Hematopoietic multipotent progenitor cell treated with erythropoietin and hydrocortisone succinate and interleukin-3 and kit ligand, for 17 days (in vitro differentiated cells): ENCODE measurements at places on chromosomes 3 and 15.

DNA sequence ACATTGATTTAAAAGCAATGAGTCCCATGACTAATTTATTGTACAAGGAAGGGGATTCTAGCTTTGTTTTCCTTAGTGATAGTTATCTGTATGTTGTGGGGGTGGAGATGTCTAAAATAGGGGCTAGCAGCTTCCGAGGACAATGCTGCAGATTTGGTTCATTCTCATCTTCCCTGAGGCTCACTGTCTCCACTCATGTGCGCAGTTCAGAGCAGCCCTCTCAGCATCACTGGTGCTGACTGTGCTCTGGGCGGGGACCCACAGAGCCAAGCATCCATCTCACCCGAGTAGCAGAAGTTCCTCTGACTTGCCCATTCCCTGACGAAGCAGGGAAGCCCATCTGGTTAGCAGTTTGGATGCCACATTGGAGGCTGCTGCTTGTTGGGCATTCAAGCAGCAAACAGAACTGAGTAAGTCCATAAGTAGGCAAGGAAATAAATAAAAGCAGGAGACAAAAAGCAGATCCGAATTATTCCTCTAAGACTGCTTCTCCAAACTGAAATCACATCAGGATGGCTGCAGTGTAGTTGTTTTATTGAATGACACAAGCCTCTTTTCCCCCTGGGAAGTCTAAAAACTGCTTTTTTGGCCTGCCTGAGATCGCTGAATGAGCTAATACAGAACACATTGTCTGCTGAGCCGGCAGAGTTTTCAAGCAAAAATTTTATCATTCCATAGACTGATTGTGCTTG is 27.5 kb downstream of the RARB start:
- DNase-seq = no peak

GRCh38 chr3:72231439-72232196 is 446.7 kb upstream of the PROK2 start:
- DNase-seq = no peak

DNA sequence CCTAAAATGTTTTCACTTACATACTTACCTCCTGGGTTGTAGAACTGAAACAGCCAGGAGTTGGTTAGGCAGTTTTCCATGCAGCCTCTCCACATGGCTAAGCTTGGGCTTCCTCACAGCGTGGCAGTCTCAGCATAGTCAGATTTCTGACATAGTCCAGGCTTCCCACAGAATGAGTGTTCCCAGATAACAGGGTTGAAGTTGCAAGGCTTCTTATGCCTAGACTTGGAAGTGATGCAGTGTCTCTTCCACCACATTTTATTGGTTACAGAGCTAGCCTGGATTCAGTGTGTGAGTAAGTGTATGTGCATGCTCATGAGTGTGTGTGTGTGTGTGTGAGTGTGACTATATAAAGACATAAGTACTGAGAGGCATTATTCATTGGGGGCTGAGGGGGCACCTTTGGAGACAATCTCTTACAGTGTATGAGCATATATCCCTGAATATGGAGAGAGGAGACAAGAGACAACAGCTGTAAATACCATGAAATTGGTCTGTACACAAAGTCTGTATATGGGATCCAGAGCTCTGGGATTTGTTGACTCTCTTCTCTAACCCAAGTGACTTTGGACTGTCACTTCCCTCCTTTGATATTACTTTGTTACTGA is 78.1 kb downstream of the ZNF621 start:
- DNase-seq = no peak

DNA sequence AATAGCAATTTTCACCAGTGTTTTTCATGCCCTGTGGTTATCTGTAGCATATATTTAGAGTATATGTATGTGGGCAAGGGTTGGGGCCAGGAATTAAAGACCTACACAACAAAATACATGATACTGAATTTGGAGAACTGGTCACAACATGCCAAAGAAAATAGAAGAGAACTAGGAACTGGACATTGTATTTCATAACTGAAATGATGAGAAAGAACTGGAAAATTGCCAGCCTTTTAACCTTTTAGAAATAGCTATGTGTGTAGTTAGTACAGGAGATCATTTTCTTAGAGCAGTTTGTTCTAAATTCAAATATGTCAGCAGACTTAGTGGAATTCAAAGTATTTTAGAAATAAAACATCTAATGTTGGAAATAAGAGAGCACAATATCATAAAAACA is 227.1 kb upstream of the CGNL1 start:
- DNase-seq = no peak

- no peak for DNase-seq
Measured at GRCh38 chr3:160977773-160978172, 127.4 kb downstream of the B3GALNT1 start.

GRCh38 chr15:48472756-48473155 is 141.5 kb downstream of the DUT start:
- no peak for DNase-seq

- DNase-seq = peak; percentile 28
Measured at GRCh38 chr3:136305879-136306278, 55.7 kb downstream of the PCCB start.

- DNase-seq = no peak
Measured at GRCh38 chr15:64105113-64105704, 9.4 kb downstream of the SNX1 start.

- no peak for DNase-seq
Measured at GRCh38 chr15:70154718-70155347, 57.1 kb upstream of the TLE3 start.

- DNase-seq = no peak
Measured at GRCh38 chr3:119652306-119653033, 7.9 kb downstream of the POPDC2 start.

- no peak for DNase-seq
Measured at GRCh38 chr15:25737218-25737643, 125.9 kb downstream of the ATP10A start.

DNA sequence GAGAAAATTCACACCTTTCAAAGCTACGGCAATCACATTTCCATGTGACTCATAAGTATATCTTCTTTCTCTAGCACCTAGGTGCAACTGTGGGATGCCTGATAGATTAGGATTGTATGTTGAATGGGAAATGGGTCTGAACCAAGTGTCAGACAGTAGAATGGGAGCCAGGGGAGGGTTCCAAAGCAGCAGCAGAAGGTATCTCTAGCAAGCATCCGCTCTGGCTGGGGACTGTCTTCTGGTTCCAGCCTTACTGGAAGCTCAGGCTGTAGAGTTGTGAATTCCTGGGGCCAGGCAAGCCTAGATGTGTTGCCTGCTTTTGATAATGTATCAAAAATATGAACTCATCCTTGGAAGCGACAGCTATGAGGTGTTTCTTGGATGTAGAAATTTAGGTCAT is 2.1 kb upstream of the CHL1 start:
- no peak for DNase-seq

GRCh38 chr15:88658972-88659931 is 20.4 kb downstream of the ISG20 start:
- no peak for DNase-seq

DNA sequence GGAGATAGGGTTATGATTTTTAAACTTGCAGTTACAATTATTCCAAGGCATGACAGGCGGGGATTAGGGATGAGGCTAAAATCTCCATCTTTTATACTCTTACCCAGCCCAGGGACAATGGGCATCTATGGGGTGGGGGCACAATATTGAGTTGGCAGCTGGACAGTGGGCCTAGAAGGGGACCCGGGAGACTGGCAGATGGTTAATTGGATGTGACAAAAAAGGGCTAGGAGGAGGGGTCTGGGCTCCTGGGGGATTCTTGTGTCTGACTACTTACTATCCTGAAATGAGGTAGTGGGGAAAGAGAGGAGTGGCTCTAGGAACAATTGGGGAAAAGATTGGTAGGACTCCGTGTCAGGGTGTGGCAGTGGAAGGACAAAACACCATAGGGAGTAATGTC is 53.0 kb upstream of the ROPN1 start:
- no peak for DNase-seq

DNA sequence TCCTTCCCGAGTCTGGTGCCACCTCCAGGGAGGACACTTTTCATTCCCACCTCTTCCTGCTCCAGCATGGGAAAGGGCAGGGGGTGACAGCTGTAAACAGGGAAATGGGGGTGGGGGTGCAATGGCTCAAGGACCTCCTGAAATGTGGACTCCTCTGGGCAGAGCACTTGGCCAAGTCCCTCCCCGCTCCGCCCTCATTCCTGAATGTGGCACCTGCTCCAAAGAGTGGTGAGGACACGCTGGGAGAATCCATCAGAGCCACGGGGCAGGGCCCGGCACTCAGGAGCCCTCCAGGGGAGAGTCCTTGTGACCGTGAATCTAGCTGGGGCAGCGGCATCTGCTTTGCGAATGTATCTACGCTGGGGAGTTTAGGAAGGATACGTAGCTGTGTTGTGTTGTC is 11.1 kb upstream of the LINGO1 start:
- DNase-seq = no peak

DNA sequence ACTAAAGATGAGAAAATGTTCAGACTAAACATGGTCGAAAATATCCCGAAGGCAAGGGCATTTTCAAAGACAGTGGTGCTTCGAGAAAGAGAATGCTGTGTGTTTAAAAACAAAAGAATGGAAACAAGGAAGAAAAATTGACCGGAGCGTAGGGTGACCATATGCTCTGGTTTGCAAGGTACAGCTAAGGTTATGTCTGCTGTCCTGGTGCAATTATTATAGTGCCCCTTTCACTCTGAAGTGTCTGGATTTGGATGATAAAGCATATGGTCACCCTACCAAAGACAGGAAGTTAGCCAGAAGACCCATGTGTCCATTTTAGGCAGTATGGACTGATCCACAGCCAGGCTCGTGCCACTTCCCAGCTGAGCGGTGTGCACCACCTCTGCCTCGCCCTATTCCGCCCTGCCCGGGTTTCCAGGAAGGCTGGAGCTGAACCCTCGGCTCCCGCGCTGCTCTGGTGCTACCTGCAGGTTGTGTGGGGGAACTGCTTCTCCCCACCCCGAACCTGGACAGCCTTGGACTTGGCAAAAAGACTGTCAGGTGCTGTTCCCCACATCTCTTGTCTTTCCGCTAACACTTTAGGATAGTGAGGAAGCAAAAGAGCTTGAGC is 25.2 kb downstream of the GOLGA6D start:
- no peak for DNase-seq

DNA sequence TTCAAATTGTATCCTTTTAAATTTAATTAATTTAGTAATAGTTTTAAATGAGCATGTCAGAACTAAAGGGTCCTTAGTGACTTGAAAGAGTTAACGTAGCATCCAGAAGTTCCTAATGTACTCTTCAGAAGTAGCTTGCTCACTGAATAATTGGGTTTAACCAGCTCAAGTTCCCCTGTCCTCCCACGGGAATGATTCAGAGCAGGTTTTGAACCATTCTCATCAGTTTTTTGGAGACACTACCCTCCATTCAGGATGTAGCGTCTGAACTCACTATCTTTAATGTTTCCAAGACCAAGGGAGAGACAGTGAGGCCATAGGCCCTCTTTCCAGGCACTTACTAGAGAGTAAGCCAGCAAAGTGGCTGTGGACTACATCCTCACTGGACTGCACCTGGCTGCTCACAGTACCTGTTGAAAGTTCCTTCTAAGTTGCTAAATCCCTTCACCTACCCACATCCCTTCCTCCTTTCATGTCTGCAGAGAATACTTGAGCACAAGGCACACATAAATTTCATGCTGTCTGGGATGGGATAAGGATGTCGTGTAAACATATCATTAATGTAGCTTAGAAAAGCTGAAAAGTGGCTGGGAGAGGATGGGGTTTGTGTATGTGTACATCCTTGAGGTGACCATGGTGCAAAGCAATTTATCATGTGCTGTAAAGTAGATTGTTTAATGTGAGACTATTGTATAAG is 146.3 kb downstream of the PLCL2 start:
- no peak for DNase-seq

DNA sequence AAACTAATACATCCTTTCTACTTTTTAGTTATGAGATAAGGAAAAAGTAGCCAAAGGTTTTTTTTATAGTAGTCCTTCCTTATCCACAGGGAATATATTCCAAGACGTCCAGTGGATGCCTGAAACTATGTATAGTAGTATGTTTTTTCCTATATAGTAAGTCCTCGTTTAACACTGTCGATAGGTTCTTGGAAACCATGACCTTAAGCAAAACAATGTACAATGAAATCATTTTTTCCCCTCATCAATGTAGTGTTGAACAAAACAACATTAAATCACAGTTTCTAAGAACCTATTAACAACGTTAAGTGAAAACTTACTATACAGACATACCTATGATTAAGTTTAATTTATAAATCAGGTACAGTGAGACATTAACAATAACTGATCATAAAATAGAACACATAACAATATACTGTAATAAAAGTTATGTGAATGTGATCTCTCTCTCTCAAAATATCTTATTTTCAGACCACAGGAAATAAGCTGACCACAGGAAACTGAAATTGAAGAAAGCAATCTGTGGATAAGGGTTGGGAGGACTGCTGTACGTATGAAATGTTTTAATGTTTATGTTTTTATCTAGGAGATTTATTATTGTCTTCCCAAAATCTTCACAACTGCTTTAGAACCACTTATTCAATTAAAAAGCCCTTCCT is 20.6 kb downstream of the COPS2 start:
- no peak for DNase-seq

DNA sequence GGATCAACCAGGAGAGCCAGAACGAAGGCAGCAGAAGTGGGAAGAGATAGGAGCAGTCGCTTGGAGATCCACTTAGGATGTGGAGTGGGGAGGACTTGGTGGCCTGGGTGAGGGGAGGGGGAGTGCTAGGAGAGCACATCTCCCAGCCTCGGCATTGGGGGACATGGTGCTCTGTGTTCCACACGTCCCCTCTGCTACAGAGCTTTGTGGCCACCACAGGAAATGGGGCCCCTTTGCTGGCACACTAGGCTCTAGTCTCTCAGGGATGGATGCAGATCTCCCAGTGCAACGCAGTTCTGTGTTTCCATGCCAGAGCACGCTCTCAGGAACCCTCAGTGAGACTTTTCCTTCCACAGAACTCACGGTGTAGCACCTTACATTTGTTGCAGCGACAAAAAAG is 68.8 kb downstream of the CHDH start:
- DNase-seq = no peak

- DNase-seq = no peak
Measured at GRCh38 chr15:85427286-85428028, 47.1 kb downstream of the AKAP13 start.

DNA sequence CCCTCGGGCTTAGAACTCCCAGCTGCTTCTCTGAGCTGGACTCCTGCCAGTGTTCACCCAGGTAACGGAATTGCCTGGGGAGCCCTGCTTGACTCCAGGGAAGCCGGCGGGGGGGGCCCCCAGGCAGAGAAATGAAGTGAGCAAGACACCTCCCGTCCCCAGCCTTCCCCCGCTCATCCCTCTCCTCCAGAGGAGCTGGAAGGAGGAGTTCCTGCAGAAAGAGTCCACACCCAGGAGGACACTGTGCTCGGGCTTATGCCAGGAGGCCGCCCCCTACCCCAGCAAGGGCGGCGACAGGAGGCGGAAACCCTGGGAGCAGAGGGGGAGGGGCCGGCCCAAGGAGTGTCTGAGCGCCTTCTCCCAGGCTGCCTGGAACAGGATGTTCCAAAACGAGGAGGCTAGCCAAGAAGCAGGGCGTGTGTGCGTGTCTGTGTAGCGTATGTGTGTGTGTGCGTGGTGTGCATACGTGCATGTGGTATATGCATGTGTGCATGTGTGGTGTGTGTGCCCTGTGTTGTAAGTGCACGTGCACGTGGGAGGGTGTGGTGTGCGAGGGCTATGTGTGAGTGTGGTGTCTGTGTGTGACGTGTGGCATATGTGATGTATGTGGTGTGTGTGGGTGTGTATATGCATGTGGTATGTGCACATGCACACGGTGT is 511.3 kb downstream of the SHQ1 start:
- DNase-seq = peak; percentile 58

GRCh38 chr15:92672102-92672501 is 16.5 kb upstream of the FAM174B start:
- no peak for DNase-seq

GRCh38 chr3:9291821-9292410 is 42.5 kb upstream of the SRGAP3 start:
- DNase-seq = no peak

- no peak for DNase-seq
Measured at GRCh38 chr3:173241727-173242126, 100.7 kb upstream of the SPATA16 start.
